ENCODE measurements at places on chromosomes 7 and 10. TPM values are rescaled to one million over a fixed set of nuclear protein-coding genes. Genes with fewer than 3 reads are reported as not detected.

Gene TMEM213
- total RNA-seq = not detected

GRCh38 chr10:101710059-101710695 lies 15.2 kb upstream of the FBXW4 start:
- no peak for DNase-seq

GRCh38 chr10:131980761-131981428 lies 828 bp downstream of the BNIP3 start:
- no peak for DNase-seq

Gene GPRIN2
- 9.4 TPM for total RNA-seq

Data from ureter (tissue), 1 donor.